Transverse colon (tissue), 4 donors: ENCODE measurements at places on chromosomes 7 and 10.

DNA sequence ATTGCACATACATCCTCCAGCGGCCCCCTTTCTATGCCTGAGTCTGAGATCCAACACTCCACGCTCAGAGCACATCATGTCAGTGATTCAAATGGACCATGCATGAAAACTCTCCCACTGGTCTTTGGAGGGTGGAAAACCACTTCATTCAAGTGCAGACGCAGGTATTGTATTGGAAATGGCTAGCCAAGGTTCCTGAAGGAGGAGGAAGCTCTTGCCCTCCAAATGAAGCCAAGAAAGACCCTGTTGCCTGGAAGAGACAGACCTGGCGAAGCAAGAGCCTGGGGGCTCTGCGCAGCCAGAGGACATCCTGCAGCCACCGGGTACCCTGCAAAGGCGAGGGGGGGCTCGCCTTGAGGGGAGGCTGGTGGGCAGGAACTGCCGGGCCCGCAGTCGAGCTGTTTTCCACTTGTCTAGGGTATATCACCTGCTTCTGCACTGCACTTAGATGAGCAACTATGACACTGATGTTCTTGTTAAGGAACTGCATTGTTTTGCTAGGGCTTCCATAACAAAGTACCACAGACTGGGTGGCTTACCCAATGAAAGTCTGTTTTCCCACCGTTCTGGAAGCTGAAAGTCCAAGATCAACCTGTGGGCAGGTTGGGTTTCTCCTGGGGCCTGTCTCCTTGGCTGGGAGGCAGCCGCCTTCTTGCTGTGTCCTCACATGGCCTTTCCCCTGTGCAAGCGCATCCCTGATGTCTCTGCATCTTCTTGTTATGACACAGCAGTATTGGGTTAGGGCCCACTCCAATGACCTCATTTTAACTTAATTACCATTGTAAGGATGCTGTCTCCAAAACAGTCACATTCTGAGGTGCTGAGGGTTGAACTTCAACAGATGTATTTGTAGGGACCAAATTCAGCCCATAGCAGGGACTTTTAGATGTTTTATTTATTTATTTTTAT is 233.4 kb downstream of the ARHGAP12 start:
- no peak for DNase-seq

GRCh38 chr10:31343009-31343408 is 24.0 kb downstream of the ZEB1 start:
- DNase-seq = no peak

DNA sequence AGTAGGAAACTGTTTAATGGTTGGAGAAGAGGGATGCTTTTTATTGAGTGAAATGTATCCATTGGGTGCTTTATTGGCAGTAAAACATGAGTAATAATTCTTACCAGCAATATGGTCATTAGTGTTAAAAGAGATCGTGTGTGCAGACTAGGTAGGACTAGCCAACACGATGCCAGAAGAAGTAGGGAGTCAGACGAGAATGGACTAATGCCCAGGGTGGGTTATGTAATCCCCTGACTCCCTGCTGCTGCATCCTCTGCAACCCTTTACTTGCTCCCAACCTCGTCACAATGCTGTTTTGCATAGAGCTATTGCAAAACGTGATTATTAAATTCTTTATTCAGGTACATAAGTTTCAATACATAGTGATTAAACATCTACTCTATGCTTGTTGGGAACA is 1213.7 kb downstream of the GATA3 start:
- DNase-seq = no peak

GRCh38 chr7:9505516-9505915 is 1072.1 kb downstream of the NXPH1 start:
- no peak for DNase-seq

DNA sequence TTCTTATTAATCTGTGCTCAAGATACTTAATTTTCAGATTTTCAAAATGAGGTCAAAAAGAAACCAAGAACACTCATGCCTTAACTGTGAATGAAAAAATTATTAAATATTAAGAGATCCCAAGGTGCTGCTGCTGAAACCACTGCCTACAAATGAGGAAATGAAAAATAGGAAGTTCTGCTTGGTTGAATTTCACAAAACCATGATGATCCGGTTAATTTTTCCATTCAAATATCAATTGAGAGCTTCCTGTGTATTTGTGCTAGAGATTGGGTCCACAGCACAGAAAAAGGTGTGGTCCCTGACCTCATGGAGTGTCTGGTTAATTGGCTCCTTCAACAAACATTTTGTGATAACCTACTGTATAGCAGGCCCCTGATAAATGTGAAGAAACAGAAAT is 132.7 kb upstream of the YAE1 start:
- DNase-seq = no peak

DNA sequence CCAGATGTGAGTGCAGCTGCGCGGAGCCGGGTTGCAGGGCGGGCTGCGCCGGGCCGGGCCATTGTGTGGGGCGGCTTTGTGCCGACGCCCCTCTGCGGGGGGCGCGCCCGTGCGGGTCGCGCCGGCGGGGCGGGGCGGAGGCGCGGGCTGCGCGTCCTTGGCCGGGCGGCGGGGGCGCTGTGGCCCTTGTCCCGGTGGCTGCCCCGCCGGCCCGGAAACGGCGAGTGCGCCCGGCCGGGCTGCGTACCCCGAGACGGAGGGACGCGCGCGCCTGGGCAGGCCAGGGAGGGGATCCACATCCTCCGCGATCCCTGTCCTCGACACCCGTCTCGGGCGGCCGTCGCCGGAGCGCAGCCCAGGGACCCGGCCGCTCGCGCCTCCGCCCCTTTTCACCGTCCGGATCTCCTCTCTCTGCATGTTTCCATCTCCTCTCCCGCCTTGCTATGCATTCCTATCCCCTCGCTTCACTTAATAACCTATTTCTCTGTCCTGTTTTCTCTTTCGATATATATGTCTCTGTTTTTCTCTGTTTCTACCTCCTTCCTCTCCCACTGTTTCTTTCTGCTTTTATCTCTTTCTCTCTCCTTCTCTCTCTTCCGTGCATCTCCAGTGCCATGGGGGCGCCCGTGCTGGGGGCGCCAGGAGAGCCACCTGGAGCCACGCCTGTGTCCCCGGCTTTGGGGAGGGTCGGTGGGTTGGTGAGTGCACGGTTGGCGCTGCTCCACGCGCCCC is 765 bp downstream of the PFKFB3 start:
- DNase-seq = peak; percentile 58

DNA sequence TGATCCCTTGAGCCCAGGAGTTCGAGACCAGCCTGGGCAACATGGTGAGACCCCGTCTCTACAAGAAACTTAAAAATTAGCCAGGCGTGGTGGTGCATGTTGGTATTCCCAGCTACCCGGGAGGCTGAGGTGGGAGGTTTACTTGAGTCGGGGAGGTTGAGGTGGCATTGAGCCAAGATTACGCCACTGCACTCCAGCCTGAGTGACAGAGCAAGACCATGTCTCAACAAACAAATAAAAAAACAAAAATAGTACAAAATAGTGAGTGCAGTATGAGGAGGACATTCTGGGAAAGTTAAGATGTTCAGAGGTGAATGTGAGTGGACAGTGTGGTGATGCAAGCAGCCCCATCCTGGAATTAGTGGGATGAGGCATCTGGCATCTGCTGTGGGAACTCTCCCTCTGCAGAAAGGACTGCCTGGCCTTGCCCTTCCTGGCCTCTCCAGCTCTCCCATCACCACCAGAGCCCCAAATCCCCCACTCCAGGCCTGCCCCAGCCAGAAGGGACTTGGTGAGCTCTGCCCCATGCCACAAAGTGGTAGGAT is 96.6 kb upstream of the PARD3 start:
- no peak for DNase-seq

DNA sequence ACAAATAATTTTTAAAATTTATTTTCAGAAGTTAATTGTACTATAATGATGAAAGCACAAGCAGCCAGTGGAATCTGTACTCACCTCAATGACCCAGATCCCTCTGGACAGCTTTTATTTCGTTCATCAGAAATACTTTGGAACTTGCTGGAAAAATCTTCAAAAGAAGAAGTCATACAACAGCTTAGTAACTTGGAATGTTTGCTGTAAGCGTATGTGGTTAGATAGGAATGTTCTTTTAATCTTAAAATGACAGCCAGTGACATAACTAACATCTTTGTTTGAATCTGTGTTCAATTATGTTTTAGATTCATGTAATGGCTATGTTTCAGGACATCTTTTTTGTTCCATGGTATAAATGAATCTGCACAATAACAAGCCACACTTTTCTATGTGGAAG is 26.8 kb downstream of the CFAP69 start:
- DNase-seq = no peak

DNA sequence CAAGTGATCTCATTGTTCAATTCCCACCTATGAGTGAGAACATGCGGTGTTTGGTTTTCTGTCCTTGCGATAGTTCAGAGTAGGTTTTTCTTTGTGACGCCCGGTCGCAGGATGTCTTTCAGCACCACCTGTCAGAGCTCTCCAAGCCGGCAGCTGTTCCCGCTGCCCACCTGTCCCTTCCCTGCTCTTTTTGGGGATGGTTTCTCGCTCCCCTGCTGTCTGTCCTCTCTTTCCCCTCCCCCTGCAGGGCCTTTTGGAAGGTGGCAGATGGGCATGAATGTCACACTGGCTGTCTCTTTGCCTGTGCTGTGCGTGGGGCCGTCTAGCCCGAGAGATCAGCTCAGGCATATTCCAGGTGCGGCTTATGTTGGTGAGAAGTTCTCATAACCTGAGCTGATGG is 137.0 kb downstream of the GRK5 start:
- DNase-seq = no peak

DNA sequence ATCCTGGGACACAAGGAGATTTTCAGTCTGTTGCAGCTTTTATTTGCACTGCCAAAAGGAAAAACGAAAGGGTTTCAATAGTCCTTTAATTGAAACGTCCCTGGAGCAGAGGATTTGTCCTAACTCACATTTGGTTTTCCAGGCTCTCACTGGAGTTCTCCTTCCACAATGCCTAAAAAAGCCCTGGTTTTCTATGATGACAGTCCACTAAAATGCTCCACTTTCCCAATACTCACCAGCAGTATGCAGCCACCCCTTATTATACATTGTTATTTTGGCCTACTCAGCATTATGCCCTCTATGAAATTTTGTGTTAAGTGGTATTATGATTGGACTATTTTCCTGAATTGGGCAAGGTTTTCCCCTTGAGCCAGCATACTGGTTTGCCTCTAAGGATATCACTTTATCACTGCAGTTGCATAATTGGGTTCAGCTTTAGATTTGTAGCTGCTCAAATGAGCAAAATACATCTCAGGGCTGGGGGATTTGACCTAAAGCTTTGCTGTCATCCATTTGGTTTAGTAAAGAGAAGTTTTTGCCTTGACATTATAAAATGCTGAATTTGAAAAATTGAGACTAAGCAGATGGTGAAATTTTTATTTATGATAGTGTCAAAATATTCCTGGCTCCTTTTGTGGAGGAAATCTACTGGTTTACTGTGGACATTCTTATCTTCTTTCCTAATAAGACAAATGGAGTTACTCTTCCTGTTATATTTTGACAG is 239.2 kb downstream of the RNLS start:
- no peak for DNase-seq

GRCh38 chr7:91557789-91558404 is 293.7 kb downstream of the FZD1 start:
- DNase-seq = no peak

DNA sequence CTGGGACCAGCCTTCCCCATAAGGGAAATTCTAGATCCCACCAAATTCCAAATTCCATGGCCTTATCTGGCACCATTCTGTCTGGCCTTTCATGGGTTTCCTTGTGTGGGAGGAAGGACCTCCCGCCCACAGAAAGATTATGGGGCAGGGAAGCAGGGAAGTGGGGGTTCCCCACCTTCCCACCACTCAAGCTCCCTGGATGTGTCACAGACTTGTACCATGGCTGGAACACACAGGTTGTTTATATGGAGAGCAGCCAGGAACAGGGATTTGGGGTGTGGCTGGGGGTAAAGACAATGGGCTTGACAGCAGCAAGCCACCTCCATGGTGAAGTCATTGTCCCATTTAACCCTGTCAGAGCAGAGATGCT is 18.3 kb downstream of the UNC5B start:
- DNase-seq = no peak

DNA sequence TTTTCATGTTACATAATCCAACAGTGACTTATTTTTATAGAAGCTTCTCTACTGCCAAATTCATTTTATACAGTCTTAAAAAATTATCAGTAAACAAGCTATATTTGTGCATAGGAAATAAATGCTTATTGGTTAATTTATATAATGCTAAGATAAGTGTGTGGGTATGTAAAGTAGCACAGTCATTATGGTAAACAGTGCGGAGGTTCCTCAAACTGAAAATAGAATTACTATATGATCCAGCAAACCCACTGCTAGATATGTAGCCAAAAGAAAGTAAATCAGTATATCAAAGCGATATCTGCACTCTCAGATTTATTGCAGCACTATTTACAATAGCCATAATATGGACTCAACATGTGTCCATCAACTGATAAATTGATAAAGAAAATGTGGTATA is 71.1 kb downstream of the ATRNL1 start:
- DNase-seq = no peak

DNA sequence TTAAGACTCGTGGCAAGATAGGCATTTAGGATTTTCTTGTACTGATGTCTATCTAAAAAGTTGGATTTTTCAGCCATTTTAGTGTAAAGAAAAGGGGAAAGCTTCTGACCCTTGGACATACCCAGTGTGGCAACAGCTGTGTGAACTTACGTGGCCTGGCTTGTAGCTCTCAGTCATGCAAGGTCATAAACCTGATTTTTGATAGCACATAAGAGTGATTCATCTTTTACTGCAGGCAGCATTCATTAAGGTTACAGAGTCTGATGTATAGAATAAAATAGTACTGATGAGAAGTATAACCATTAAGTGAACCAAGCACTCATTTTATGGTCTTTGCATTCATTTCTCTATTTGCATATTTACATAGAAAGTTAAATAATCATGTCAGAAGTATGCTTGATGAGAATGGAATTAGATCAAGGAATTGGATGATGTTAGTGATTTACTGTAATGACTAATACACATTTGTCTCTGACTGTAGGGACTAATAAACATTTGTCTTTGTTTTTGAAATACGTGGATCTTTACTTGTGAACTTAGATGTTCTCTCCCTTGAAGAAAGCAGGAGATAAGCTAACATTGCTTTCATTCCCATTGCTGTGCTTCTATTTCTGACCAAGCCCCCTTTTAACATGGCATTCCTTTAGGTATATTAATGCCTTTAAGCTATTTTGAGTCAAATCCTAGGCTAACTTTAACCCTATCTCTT is 88.2 kb downstream of the GSDME start:
- DNase-seq = peak; percentile 25

DNA sequence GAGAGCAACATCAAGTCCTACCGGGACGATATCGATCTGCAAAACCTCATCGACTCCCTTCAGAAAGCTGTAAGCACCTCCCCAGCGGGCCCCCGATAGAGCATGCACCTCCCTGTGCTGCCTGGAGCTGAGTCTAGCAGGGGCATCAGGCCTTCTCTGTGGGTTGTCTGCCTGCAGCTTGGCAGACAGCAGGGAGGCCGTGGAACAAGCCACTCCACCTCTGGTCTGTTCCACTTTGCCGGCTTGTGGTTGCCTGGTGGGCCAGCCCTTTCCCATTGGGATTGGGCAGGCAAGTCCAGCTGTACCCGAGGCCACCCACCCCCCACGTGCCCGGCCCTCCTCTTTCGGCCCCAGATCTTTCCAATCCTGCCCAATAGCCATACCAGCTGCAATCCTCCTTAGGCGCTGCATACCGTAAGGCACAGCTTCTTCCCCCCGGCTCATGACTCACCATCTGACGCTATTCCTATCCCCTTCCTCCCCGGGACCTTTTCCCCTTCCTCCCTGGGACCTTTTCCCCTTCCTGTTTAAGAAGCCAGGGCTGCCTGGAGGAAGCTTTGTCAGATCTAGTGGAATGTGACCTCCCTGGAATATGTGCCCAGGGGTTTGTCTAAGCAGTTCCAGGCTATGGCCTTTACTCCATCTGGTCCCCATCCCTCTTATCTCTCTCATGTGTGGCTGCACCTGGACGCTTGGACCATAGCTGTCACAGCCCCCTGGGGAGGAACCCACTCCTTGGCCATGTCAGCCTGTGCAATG is 28.1 kb upstream of the SH2D4B start:
- DNase-seq = no peak

- no peak for DNase-seq
Observed at GRCh38 chr7:48312151-48312550, 140.9 kb downstream of the ABCA13 start.
